ENCODE measurements at places on chromosomes 11 and 22.

DNA sequence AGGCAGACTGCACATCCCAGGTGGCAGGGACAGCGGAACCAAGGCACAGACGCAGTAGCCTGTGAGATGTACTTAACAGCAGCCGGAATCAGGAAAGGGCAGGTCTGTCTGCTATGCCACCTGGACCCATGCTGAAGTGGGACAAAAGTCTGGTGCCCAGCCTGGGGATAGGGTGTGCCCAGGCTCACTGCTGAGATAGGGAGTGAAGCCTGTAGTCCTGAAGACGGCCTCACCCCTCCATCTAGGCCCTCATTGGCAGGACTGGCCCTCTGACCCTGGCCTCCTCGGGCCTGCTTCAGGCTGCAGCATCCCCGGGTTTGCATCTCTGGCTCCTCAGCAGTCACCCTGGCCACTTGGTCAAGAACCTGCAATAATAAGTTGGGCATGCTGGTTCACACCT, 32.4 kb upstream of the TSKU start:
- DNase-seq: no peak

DNA sequence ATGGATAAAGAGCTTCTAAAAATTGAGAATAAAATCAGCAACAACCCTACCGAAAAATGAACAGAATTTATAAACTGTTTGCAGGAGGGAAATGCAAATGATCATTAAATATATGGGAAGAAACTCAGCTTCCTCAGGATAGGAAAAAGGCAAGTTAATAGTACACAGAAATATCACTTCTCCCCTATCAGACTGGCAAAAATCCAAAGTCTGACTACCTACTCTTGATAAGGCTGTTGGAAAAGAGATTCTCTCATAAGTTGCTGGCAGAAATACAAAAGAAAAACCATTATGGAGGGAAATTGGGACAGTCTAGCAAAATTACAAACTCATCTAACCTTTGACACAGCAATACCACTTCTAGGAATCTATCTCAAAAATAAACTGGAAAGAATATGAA, 100.9 kb upstream of the LDLRAD3 start:
- DNase-seq: no peak

DNA sequence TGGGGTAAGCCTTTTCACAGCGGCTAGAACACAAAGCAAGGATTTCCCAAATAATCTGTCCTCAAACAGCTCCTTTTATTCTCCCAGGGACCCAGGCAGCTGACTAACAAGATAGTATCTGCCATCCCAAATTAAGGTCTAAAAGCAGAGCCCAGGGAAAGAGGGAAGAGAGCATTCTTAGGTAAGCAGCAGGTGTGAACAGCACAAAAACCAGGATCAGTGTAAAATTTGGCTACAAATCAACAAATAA, 79.9 kb downstream of the RBMXL2 start:
- no peak for DNase-seq

GRCh38 chr11:76849376-76849775, 11.3 kb upstream of the ACER3 start:
- no peak for DNase-seq

DNA sequence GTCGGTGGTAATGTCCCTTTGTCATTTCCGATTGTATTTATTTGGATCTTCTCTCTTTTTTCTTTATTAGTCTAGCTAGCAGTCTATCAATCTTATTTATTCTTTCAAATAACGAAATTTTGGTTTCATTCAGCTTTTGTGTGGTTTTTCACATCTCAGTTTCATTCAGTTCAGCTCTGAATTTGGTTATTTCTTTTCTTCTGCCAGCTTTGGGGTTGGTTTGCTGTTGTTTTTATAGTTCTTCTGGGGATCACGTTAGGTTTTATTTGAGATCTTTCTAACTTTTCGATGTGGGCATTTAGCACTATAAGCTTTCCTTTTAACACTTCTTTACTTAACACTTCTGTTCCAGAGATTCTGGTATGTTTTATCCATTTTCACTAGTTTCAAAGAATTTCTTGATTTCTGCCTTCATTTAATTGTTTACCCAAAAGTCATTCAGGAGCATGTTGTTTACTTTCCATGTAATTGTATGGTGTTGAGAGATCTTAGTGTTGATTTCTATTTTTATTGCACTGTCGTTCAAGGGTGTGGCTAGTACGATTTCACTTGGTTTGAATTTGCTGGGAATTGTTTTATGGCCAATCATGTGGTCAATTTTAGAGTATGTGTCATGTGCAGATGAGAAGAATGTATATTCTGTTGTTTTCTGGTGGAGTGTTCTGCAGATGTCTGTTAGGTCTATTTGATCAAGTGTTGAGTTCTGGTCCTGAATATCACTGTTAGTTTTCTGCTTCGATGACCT, 7.7 kb upstream of the SCGB1D1 start:
- no peak for DNase-seq

GRCh38 chr11:93541884-93542810, 1.0 kb downstream of the SMCO4 start:
- DNase-seq: peak; percentile 59

DNA sequence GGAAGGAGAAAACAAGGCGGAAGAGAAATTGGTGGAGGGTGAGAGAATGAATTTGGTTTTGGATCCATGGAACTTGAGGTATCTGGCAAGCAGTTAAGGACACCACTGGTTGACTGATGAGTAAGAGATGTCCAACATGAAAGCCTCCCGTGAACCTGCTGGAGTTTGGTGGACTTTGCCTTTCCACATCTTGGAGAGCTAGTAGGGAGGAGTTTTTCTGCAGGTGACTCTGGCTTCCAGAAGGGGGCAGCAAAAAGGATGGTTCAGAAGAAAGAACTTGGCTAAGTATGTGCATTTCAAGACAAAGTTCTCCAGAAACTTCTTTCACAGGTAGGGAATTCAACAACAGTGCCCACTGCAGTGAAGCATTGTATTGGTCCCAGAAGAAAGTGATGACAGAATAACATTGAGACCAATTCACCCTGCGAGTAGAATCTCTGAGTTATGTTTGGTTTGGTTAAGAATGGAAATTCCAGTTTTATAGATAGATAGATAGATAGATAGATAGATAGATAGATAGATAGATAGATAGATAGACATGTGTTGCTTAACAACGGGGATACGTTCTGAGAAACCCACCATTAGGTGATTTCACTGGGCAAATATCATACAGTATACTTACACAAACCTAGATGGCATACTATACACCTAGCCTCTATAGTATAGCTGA, 28.5 kb downstream of the DCDC1 start:
- no peak for DNase-seq

- no peak for DNase-seq
Measured at GRCh38 chr11:132106096-132106982, 735.9 kb downstream of the NTM start.

- no peak for DNase-seq
Measured at GRCh38 chr11:678297-678696, 16.7 kb downstream of the DEAF1 start.

DNA sequence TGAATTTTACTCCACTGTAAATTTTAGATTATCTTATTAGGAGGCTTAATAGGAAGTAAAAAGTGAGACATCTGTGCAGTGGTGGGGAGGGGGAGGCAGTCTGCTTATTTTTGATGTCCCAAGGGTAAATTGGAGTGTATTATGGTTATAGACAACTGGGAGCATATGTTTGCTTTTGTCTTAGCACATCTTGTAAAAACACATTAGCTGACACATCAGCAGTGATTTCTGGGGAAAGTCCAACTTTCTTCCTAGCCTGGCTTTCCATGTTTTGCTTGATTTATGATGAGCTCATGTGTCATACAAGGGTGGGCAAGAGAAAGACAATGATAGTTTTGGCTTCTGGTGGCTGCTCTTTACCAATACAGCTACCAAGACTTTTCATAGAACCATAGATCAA, 4.0 kb downstream of the ANO3 start:
- DNase-seq: no peak

DNA sequence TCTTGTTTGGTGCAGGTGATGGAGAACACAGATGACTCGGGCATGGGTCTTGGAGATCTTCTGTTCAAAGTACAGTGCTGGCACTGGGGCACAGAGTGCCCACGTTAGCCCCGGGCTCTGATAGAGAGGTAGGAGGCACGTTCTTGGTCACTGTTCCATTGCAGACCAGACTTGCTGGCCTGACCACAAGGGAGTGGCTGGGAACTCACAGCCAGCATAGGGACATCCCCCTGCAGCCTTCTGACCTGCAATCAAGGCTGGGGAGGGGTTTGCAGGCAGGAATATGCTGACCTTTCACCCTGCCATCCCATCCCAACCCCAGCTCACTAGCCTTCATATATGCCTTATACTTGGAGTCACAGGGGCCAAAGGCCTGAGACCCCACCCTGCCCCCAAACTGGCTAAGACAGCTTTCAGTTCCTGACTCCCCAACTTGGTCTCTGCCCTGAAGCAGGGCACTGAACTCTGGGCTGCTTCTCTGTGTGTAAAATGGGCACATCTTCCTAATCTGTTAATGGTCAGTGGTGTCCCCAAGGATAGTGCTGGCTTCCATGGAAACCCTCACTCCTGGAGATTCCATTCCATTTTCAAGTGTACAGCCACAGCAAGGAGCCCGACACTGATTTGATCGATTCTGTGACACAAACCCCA, 4.6 kb downstream of the MRPL49 start:
- no peak for DNase-seq

GRCh38 chr11:31809857-31810778, 1.0 kb downstream of the PAX6 start:
- DNase-seq: peak; percentile 54

DNA sequence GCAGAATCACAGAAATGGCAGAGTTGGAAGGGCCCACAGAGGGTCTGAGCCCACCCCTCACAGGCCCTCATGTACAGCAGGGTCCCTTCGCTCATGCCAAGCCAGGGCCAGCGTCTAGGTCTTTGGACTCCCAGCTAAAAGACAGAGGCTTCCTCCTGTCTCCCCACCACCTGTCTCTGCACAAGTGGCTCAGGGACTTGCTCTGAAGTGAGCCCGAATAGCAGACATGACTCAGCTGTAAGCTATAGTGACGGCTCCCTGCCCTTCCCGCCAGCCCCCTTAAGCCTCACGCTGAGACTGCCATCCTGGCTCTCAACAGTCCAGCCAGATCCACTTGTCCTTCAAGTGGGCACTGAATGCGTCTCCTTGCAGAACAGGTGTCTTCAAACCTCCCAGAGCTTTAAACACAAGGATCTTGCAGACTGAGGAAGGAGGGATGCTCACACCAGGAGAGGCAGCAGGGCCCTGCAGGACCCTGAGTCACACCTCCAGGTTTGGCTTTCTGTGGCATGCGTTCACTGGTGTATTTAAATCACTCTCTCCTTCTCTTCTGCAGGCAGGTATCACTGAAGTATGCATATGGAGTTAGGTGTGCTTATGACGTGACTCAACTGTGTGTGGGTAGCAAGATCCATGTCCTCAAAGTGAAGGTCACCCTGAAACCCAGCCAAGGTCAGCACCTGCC, 154.9 kb downstream of the CACNA1I start:
- no peak for DNase-seq

GRCh38 chr11:95723361-95723942, 66.1 kb downstream of the FAM76B start:
- no peak for DNase-seq
